ENCODE measurements at places on chromosomes 13 and 19.

GRCh38 chr13:44884076-44884729 is 105.1 kb downstream of the NUFIP1 start:
- DNase-seq, result no peak

DNA sequence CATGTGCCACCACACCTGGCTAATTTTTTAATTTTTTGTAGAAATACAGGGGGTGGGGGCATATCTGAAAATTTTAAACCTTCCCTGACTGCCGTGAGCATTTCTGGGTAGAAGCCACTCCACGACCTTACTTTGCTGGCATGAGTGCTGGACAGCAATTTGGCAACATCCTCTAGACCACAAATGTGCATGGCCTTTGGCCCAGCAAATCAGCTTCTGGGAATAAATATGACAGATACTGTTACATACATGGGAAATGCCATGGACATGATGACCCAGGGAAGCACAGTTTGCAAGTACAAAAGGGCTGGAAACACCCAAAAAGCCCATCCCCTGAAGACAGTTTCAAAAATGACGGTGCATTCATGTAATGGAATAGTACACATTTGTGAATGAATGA is 3.2 kb upstream of the PVR start:
- DNase-seq, result no peak

GRCh38 chr19:10662384-10663251 is 8.5 kb downstream of the ILF3 start:
- peak; percentile 36 for DNase-seq

DNA sequence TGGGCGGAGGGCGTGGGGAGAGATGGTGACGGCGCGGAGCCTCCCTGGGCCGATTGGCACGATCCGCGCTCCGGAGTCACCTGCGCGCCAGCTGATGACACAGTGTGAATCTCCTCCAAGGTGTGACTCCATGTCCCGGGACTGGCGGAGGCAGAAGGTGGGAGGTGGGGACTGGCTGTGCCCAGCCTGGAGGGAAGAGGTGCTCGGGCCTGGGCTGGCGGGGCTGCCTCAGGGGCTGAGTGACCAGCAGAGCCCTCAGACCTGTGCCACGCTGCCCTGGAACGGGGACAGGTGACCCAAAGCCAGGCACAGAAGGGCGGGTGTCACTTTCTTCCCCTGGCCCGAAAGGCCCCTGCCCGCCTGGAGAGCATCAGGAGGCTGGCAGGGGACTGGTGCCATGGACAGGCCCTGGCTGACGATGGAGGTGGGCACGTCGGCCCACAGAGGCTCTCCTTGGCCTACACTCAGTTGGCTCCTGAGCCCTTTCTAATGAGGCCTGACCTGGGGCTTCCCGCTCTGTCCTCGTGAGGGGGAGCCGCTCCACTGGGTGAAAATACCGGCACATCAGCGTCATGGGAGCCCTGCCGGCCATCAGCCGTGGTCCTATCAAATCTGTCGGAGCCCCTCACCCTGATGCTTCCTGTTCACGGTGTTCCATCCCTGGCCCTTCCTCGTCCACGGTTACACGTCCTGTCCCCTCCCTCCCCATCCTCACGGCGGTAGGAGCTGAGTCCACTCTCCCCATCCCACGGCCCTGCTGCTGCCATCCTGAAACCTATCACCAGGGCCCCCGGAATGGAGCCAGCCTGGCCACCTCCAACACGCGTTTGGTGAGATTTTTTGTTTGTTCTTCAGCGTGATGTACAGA is 75.6 kb downstream of the SPACA7 start:
- no peak for DNase-seq

DNA sequence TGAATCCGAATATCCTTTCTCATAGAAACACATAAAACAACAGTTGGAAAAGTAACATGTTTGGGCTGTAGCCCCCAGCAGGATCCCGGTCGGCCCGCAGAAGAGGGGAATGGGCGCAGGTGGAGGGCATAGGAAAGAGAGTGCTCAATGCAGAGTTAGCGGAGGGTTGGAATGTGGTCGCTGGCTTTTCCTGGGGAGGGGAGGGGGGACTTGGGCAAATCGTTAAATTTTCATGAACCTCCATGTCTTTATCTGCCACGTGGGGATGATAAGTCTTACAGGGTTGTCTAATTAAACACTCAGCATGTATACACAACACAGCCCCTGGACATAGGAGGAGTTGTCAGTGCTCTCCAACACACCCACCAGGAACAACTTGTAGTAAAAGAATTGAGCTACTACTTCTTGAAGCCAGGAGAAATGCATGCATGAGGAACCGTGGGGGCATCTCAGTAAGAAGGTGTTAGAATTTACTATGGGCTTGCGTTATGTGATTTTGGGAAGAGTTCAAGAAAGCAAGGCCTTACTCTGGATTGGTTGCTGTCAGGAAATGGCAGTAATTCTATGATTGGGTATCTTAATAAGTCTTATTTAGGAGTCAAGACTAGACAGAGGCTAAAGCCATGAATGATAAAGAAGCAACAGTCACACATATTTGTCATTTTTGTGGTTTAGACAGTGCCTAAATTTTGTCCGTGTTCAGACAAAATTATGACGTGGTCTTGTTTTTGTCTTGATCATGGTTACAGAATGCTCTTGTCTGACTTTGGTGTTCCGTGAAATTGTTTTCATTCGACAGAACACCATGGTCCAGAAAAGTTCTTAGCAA is 671 bp upstream of the SLC46A3 start:
- DNase-seq, result no peak

- no peak for DNase-seq
Observed at GRCh38 chr19:7393459-7393858, 44.7 kb downstream of the ARHGEF18 start.

- DNase-seq, result no peak
Observed at GRCh38 chr13:34020388-34020787, 202.4 kb downstream of the RFC3 start.

- no peak for DNase-seq
Observed at GRCh38 chr13:77429320-77430142, 102.6 kb upstream of the MYCBP2 start.

- no peak for DNase-seq
Observed at GRCh38 chr13:111415246-111415645, 94.8 kb downstream of the TEX29 start.

DNA sequence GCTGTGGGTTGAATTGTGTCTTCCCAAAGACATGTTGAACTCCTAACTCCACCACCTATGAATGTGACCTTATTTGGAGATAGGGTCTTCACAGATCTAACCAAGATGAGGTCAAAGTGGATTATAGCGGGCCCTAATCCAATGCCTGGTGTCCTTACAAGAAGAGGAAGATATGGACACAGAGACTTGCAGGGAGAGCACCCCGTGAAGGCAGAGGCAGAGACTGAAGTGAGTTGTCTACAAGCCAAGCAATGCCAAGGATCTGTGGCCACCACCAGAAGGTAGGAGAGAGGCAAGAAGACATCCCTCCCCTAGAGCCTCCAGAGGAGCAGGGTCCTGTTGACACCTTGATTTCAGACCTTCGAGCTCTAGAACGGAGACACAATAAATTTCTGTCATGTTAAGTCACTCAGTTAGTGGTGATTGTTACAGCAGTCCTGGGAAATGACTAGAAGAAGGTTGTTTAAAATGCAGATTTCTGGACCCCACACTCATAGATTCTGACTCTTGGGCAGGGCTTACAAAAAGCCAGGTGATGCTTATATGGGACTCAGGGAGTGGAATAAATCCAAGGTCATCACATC is 70.6 kb downstream of the FGF9 start:
- no peak for DNase-seq

DNA sequence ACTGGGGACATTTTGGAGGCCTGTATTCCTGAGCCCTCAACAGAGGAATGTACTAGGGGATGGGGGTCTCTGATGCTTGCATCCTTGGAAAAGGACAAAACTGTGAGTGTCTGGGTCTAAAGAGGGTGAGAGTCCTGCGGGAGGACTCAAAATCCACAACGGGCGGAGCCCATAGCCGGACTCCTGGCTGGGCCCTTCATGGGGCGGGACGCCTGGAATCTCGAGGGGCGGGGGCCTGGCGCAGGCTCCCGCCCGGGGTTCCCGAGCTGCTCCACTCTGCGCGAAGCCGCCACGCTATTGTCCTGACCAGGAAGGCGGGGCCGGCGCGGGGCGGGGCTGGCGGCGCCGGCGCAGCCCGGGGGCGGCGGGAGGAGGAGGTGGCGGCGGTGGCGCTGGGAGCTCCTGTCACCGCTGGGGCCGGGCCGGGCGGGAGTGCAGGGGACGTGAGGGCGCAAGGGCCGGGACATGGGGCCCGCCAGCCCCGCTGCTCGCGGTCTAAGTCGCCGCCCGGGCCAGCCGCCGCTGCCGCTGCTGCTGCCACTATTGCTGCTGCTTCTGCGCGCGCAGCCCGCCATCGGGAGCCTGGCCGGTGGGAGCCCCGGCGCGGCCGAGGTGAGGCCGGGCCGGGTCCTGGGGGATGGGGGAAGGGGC is at the start of gene APLP1:
APLP1 (plus strand) TSS at position 403 of the 651 bp plus-strand sequence; CDS start at position 466, 63 bp downstream.
- DNase-seq, result no peak

GRCh38 chr13:39012608-39013007 is 22.0 kb upstream of the STOML3 start:
- no peak for DNase-seq

DNA sequence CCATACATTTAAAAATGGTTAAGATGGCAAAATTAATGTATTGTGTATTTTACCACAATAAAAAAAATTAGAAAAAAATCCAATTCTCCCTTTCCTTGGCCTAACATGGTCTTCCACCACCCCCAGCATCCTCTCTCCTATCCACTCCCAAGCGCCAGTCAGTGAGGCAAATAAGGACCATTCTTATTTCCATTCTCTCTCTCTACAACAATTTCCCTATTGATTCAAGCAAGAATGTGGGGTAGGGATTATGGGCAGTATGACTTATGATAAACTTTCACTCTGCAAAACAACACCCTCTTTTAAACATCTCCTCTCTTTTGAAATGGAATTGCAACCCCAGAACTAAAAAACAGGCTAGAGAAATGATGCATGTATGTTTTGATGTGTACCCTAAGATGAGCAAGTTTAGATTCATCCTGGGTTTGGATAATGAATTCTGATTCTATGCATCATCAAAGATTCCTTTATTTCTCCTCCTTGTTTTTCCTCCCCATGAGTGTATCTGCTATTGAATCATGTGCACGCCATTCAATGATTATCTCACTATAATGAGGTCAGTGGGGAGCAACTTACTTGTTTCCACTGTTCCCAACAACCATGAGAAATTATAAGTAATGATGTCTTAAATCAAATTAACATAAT is 3.5 kb downstream of the STARD13 start:
- no peak for DNase-seq

DNA sequence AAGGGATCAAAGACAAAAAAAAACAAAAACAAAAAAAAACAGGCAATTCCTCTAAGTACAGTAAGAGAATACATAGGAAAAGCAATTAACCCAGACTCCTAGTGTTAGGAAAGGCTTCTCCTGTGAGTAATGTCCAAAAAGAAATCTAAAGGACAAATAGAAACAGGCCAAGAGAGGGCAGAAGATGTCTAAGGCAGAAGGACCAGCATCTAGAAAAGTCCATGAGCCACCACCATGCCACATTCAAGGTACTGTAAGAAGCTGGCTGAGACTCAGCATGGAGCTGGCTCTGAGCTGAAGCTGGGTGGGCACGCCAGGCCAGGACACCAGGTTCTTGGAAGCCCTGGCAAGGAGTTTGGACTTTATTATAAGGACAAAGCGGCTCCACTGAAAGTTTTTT is 118.1 kb upstream of the FRY start:
- DNase-seq, result no peak

DNA sequence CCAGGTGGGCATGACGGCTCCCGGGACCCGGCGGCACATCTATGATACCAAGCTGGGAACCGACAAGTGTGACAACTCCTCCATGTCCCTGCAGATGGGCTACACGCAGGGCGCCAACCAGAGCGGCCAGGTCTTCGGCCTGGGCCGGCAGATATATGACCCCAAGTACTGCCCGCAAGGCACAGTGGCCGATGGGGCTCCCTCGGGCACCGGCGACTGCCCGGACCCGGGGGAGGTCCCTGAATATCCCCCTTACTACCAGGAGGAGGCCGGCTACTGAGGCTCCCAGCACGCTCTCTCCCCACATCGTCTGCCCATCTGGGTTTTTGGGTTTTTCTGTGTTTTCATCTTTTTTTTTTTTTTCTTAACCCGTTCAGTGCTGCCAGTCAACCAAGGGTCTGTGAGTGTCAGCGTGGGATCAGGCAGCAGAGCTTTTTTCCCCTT is 2.3 kb upstream of the ABCA7 start:
- DNase-seq, result no peak

DNA sequence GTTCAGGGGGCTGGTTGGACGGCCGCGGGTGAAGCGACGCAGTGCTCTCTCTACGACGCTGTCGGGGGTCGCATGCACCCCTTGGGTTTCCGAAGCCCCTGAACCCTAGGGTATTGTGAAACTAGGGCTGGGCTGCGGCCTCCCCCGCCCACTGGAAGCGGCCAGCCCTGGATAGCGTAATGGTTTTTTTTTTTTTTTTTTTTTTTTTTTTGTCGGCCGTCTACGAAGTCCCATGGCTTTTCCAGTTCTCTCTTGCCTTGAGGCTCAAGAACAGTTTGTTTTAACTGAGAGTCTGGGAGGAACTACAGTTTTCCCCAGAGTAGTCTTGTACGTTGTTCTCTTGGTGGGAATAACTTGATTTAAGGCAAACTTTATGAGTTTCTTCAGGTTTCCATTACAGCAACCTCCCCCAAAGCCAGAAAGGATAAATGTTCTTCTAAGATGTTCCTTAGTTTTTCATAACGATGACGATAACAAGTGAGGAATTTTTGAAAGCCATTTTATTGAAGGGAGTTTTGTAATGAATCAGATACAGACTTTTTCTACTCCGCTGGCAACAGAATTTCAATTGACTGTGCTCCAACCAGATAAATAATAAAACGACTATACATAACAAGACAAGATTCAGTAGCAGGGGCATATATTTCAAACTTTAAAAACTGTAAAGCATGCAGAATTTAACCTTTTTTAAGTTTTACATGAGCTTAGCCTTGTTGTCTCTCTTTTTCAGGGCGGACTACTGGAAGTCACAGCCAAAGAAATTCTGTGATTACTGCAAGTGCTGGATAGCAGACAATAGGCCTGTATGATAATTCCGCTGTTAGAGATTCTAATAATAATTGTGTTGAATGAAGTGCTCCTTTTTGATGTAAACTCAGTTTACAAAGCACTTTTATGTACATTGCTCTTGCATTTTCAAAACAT is 867 bp downstream of the WBP4 start:
- peak; percentile 86 for DNase-seq

DNA sequence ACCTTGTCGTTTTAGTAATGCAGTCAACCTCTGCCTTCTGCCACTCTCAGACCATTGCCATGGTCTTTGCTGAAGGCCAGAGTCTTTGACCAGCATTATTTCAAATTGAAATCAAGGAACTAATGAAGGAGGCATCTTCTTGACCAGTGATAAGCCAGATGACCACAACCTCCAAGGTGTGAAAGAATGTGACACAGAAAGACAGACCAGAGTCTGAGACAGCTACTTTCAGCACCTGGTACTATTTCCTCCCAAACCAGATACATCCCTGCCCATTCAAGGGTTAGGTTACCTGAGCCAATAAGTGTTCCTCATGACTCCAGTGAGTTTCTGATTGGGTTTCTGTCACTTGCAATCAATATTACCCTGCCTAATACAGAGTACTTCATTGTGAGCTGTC is 20.3 kb upstream of the RNASEH2B start:
- DNase-seq, result no peak
